ENCODE measurements at places on chromosomes 7 and 10.

DNA sequence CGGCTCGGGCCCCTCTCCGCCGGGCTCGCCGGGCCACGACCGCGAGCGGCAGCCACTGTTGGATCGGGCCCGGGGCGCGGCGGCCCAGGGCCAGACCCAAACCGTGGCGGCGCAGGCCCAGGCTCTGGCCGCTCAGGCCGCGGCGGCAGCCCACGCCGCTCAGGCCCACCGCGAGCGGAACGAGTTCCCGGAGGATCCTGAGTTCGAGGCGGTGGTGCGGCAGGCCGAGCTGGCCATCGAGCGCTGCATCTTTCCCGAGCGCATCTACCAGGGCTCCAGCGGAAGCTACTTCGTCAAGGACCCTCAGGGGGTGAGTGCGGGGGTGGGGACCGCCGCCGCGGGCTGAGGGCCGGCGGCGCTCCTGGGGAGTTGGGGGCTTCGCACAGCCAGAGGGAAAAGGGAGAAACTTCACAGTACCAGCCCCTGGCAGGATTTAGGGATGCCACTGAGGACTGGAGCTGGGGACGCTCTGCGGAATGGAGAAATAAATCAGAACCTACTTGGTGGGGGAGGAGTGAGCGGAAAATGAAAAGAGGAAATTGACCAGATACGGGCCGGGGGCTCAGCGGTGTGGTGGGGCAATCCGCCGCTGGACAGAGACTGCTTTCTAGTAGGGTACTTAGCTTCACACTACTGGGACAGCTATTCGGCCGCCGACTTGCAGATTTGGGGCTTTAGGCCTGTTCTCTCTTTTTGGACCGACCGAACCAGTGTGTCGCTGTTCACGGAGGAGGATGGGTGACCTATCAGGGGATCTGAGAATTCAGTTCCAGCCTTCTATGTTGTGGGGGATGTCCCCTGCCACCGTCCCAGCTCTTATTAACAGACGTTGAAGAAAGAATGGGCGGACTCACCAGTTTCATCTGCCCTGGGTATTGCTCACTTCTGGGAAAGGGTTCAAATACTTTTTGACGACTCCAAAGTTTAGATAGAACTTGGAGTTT, 669 bp downstream of the PI4K2A start:
- DNase-seq: no peak

GRCh38 chr7:130649004-130649790, 19.4 kb downstream of the COPG2 start:
- no peak for DNase-seq

DNA sequence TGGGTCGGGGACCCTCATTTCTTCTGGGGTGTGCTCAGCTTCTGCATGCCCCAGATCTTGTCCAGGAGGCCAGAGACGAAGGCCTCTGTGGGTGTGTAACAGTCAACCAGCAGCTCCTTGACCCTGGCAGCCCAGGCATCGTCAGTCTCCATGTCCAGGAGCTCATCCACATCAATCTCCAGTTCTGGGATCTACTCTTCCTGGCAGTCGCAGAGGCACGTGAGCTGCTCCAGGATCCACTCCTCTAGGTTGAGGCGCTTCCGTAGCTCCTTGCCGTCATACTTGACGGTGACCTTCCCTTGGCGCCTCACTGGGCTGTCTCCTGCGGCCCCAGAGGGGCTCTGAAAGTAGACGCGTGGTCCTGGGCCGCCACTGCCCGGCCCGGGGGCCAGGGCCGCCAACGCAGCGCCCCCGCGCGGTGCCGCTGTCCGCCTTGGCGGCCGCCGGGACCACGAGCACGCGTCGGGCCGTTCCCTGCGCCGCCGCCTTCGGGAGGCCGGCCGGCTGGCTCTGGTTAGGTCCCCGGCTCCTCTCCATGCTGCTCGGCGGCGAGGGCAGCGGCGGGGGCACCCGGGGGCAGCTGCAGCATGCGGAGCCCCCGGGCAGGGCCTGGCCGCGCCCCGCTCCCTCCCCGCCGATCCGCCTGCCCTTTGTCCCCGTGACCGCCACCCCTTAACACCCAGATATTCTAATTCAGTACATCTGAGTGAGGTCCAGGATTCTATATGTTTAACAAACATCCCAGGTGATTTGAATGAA, 170.5 kb downstream of the SEPTIN7 start:
- DNase-seq: no peak

DNA sequence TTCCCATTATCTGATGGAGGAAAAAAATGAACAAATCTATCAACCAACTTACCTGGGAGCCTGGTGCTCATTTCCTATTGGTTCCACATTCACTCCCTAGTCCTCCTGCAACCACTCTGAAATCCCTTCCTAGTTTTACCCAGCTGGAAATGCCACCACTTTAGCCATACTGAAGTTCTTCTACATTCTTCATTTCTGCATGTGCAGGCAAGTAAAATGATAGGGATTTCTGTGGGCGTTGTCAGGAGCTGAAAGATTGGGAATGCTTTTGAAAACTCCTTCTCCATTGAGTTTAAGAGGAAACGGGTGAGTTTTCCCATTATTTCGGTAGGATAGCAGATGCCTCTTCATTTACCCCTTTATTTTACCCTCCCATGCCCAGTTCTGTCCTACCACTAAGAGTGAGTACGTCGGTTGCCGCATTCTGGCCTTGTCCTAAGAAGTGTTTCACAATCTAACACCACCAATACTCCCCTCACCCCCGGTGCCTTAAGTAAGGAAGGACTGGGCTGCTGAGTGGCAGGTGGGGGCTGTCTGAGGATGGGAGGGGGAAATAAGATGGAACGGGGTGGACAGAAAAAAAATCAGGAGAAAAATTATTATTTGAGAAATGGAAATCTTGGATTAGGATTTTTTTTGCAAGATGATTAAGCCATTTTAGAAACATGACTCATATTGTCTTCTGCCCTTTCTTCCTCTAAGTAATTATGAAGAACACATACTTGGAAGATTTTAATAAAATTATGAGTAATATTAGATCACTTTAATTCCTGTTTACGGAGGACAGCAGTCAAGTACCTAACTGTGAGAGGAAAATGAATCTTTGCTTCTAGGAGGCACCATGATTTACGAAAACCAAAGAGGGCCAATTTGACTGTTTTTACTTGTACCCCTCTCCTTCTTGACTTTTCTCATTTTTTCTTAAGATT, 13.2 kb upstream of the TAS2R60 start:
- DNase-seq: no peak

GRCh38 chr10:95401704-95402469, 111.1 kb upstream of the PDLIM1 start:
- DNase-seq: no peak

DNA sequence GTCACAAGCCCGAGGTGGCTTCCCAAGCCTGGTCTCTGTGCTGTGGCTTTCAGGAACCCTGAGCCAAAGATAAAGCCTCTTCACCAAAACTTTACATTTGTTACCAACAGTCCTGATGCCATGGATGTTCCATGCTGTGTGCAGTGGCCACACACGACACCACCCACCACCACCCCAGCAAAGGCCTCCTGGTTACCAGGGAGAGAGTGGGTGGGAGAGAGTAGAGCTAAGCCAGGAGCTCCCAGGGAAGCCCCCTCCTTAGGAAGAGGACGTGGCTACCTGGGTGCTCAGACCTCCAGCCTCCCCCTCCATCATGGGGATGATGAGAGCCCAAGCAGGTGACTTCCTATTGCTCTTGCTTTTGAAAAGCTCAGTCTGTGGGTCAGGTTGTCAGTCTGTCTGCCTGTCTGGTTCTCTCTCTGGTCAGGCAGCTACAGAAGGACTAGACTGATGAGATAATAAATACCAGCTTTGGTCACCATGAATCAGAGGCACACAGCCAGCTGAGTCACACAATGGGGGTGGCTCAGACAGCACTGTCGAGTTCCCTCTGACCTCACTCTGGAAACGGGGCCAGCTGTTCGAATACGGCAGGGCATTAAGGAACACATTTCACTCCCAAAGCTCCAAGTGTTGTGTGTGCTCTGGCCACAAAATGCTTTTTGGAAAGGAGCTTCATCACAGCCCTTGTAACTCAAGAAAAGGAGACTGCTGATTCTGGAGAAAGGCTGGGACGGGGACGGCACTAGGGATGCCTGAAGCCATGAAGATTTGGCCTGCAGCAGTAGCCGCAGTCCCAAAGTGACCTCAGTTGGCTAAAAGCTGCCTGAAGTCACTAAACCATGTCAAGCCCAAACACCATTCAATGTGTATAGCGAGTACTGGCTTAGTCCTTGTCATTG, 166.0 kb downstream of the FANK1 start:
- DNase-seq: no peak

DNA sequence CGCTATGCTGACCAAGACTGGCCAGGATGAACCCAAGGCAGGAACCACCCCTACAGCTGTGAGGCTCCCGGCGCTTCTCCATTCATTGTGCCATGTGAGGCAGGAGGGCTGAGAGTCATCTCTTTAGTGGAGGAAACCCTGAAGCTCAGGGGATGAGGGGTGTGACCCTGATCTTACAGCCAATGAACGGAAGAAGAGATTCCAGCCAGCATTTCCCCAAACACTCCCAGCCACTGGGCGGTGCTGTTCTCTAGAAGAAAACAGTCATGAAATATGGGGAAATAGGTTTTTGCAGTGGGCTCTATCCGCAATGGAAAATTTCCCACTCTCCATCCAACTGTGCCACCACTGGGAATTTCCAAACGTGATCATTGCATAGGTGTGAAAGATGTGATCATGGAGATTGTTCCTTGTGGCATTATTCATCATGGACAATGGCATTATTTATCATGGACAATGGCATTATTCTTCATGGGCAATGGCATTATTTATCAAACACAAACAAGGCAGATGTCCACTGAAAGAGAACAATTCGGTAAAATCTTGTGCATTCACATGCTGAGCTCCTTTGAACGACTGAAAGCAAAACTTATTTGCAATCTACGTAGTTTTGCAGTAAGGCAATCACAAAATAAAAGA, 14.0 kb upstream of the SLC18A2 start:
- DNase-seq: no peak

GRCh38 chr10:126977216-126977615, 72.0 kb downstream of the DOCK1 start:
- DNase-seq: no peak
